CD4-positive, alpha-beta T cell treated with Interleukin-6 at 100 ng/mL for 8 hours (primary cell): ENCODE measurements at places on chromosomes 6 and 20.

DNA sequence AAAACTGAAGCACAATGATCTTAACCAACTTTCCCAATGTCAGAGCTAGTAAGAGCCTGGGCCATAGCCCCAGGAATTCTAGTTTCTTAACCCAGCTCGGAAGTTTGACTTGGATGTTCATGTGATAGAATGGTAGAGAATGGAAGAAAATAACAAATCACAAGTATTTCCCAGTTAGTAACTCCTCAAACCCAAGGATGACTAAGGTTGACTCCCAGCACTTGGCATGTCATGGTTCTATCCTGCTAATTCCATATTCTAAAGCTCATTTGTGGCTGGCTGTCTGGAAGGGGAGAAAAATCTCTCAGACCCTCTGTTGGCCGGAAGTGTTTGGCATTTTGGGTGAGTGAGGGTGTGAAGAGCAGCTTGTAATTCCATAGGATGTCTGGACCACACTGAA lies 248.7 kb downstream of the RFPL4B start:
- DNase-seq: no peak

DNA sequence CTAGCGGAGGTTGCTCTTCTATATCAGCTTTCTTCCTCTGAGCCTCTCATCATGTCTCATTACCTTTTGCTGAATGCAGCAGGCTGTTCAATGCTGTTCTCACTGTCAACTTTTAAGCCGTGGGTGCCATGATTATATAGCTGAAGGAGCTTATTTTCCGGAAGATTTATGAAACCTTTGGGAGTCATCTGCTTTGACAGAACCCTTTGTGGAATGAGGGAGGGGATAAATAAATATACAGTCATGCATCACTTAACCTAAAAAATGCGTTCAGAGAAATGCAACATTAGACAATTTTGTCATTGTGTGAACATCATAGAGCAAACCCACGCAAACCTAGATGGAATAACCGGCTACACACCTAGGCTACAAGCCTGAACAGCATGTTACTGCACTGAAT lies 102.2 kb upstream of the AKAP12 start:
- no peak for DNase-seq

GRCh38 chr6:125586074-125586473 lies 163.4 kb upstream of the HEY2 start:
- DNase-seq: no peak

DNA sequence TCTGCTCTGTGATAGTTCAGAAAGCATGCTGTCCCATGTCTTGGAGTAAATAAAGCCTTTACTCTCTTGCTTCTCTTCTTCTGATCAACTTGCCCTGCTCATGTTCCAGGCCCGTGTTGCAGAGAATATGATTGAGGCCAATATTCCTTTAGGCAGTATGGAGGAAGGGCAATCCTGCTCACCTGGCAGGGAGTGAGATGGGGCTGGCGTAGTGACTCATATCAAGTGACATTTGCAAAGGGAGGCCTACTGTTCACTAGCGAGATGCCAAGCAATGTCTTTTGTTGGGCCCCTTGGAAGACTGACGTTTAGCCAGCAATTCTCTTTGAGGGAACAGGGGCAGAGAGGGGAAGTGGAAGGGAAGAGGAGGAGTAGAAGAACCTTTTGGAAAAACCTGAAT lies 19.7 kb downstream of the ADTRP start:
- no peak for DNase-seq

- no peak for DNase-seq
Measured at GRCh38 chr6:12944001-12944400, 227.4 kb downstream of the PHACTR1 start.

DNA sequence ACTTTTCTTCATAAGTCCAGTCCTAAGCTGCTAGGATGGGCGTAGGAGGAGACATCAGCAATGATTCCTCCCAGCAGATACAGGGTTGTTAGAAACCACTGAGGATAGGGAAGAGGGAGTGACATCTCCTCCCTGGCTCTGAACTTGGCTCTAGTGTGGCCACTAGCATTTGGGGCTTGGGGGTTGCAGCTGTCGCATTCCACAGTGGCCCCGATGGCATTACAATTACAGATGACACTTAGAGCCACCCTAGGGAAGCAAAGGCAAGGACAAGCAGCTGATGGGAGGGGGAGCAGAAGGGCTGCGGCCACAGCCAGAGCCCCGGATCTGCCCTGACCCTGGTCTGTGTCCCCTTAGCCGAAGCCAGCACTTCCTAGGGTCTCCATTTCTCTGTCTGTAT lies 9.5 kb upstream of the CDKN1A start:
- no peak for DNase-seq

DNA sequence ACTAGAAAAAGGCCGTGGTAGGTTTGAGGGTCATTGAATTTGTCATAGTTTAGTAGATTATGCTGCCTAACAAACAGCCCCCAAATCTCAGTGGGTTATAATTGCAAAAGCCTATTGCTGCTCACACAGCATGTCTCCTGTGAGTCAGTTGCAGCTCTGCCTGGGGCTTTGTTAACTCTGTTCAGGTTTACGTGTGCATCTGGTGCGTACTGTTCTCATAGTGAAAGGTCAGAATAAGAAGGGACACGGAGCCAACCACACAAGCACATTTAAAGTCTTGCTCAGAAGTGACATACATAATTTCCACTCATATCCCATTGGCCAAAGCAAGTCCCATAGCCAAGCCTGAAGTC lies 48.1 kb upstream of the BMP2 start:
- no peak for DNase-seq

GRCh38 chr6:145273136-145273535 lies 462.2 kb downstream of the EPM2A start:
- no peak for DNase-seq

DNA sequence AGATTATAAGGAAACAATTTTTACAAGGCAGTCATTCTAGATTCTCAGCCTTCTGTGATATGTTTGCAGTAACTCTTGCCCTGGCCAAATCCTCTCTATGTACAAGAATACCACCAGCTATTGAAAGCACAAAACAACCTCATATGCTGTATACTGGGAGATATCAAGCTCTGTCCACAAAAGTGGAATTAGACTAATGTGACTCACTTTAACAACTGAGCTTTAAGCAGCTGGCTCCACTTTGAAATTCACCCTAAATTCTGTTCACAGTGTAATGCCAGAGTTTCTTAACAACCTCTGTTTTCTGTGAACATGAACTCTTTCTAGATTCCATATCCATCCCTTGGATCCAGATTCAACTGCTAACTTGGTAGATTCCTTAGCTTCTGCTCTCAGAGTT lies 47.6 kb downstream of the CHD6 start:
- no peak for DNase-seq

GRCh38 chr6:101799531-101799930 lies 406.0 kb downstream of the GRIK2 start:
- DNase-seq: no peak

- DNase-seq: no peak
Measured at GRCh38 chr20:63859166-63859699, 2.1 kb upstream of the ABHD16B start.

- no peak for DNase-seq
Measured at GRCh38 chr6:126182650-126183311, 157.1 kb upstream of the CENPW start.

DNA sequence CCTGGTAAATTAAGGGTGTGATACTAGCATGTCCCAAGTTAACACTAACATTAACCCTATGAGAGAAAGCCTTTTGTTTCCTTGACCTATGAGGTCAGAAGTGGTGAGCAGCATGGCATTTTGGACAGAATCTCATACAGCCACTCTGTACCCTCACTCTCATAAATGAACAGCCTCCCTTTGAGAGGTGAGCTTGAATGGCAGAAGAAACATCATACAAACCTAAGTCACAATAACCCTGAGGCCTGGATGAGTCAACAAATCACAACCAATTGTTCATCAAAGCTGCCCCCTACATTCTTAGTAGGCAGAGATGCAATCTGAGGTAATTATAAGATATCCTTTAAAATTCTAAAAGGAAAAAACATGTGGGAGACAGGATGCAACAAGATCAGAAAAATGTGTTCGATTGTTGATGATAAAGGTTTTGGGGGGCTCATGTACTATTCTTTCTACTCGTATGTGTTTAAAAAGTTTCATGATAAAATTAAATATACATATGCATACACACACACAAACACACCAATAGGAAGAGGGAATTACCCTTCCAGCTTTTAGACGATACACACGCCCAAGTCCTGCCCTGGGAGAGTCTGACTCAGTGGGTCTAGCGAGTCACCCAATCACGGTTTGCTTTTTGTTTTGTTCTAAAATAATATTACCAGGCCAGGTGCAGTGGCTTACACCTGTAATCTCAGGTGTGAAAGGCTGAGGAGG lies 117.3 kb downstream of the ARHGAP18 start:
- DNase-seq: no peak

GRCh38 chr6:132752255-132752654 lies 5.4 kb downstream of the VNN2 start:
- DNase-seq: no peak

GRCh38 chr20:43458422-43458924 lies 777 bp downstream of the SRSF6 start:
- DNase-seq: peak; percentile 6

DNA sequence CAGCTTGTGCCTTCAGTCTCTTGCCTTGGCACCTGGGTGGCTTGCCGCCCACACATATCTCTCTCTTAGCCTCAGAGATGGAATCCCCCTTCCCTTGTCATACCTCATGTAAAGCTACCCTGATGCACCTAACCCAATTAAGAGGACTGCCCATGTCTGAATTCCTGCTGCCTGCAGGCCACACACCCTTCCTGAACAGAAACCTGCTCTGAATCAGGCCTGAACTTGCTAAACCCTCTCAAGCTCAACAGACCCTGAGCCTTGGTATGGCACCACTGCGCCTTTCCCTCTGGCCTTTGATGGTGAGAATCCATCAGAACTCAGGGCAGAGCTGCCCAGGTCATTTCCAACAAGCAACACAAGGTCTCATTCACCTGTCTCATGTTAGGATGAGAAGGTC lies 5.2 kb downstream of the RAET1G start:
- no peak for DNase-seq
